Muscle of back (tissue), 13 donors: ENCODE measurements at places on chromosomes 5 and 9.

DNA sequence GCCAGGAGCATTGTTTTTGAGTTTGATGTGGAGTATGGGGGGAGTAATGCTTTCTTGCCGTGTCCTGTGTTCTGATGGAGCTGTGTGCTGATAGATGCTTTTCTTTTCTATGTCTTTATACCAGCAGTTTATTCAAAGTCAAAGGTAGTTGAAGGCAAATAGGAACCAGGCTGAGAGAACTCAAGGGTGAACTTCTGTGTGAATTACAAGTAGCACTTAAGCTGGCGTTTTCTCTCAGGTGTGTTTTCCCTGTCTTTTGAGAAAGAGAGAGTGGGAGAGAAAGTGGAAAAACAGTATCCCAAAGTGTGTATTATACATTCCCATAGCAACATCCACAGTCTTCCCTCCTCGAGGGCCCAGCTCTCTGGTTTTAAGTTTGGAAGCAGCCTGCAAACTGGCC is 1.5 kb downstream of the TNFAIP8 start:
- DNase-seq = no peak

DNA sequence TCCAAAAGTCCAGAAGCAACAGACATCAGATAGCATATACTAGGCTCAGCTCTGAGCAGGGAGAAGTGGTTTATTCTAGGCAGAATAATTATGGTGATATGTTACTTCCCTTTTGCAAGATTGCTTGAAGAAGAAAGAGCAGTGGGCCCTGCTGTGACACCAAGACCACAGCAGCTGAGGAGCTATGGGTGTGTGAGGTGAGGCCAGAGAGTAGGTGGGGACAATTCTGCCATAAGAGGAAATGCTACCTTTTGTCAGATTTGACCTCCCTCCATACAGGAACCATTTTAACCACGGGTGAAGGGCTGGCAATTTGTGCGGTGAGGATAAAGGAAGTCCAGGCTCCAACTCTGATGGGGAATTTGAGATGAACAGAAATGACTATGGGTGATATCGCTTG is 51.3 kb downstream of the TNFSF15 start:
- DNase-seq = no peak

- no peak for DNase-seq
These were observed 37.3 kb upstream of the PRDM12 start for GRCh38 chr9:130627051-130627450.

GRCh38 chr9:5869315-5870019 is 21.2 kb upstream of the MLANA start:
- DNase-seq = no peak

DNA sequence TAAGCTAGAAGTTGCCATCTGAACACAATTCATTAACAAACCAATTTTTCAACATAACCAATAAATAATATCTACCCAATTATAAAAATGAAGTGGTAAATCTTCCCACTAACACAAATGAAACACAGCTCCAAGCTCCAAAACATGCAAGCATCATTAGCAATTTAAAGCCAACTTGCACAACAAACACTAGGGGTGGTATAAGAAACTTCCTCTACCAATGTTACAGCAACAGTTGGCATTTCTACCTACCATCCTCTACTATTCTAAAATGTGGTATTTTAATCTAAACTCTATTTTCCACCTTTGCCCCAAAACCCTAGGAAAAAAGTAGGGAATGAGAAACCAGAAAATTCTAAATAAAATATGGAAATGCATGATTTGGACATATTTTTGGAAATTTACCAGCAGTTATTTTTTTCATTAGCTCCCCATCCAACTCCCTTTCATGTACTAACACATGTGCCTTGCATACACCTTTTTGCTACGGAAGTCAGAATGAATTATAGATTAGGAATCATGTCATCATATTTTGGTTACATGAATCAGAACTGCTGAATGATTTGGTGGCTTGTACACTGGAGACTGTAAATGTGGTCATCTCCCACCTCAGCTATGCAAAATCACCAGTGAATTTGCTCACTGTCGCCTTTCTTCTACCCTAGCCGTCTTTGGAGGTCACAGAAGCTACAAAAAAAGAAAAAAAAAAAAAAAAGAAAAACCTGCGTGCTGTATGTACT is 4.1 kb downstream of the NR6A1 start:
- DNase-seq = no peak
